ENCODE measurements at places on chromosomes 16 and 17. TPM values are rescaled to one million over a fixed set of nuclear protein-coding genes. Genes with fewer than 3 reads are reported as not detected.

The MAF gene
- 0.39 TPM for total RNA-seq

DNA sequence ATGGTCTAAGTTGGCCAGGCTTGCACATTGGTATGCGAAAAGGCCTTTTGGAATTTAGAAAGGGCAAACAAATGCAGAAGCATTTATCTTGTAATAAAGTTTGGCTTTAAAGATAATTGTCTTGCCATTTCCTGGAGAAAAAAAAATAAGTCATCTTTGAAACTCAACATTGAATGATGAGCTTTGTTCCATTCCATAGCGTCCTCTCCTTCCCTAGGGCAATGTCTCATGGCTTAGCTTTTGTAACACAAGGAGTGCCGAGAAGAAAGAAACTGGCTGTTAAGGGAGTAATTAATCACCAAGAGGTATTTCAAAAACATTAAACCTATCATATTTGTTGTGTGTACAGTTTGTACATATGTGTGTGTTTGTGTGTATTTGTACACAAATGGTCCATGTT, 372.3 kb downstream of the NPIPA8 start:
- DNase-seq = no peak

DNA sequence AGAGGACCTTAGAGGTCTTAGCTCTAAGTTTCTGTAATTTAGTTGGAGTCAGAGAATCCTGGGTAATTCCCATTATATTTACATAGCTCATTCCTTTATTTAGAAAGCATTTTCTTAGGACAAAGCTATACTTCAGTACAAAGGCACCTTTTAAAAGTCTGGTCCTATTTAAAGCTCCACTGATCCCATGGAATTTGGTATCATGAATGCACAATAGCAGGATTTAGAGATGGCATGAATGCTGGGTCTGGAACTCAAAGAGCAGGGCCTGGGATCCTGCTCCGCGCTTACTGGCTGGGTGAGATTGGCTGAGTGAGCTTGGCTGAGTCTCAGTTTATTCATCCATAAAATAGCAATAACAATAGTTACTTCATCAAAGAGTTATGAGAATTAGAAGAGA, 4.8 kb downstream of the KRT23 start:
- no peak for DNase-seq

The PCTP gene
- total RNA-seq = 13.4 TPM

The ZNF598 gene
- total RNA-seq = 21.3 TPM

DNA sequence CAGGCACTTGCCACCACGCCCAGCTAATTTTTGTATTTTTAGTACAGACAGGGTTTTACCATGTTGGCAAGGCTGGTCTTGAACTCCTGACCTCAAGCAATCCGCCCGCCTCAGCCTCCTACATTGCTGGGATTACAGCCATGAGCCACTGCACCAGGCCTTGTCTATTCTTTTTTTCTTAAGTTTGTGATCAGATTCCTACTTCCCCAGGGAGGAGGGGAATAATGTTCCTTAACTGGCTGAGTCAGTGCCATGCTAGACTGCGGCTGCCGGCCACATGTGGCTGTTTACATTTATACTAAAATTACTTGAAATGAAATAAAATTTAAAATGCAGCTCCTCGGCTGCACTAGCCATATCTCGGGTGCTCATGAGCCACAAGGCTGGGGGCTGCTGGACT, 27.8 kb upstream of the USP36 start:
- DNase-seq = peak; percentile 54

All from M059J (cell line).